ENCODE measurements at places on chromosomes 13 and 19. TPM values are rescaled to one million over a fixed set of nuclear protein-coding genes. Genes with fewer than 3 reads are reported as not detected.

SLC35E1 gene
- 34.9 TPM for total RNA-seq

CBY2 gene
- total RNA-seq = not detected

C19orf73 gene
- total RNA-seq = 0.48 TPM

FSD1 gene
- 1.9 TPM for total RNA-seq

FUT3 gene
- 7.5 TPM for total RNA-seq

PLIN4 gene
- 8.7 TPM for total RNA-seq

Data from tracheal epithelial cell (primary cell).